Cerebellar nuclear complex (tissue), 1 donor: ENCODE measurements at places on chromosomes 6 and 20.

DNA sequence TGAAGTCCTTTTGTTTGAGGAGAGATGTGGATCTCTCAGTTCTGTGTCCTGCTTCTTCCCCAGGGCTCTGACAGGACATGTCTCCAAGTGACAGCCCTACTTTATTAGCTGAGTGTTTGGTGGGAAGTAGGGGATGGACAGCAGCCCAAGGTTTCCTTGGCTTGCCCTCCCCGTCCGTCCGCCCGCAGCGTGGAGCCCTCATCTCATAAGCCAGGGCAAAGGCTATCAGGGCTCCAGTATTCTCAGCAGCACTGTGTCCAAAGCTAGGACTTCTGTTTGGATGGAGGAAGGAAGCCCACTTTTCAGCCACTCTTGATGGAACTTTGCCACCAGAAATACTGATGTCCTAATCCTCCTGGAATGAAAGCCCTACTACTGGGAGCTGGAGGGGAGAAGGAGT lies 13.6 kb downstream of the CDC5L start:
- DNase-seq: no peak

GRCh38 chr6:28907394-28907793 lies 16.4 kb downstream of the TRIM27 start:
- no peak for DNase-seq

GRCh38 chr20:10288954-10289646 lies 70.5 kb downstream of the SNAP25 start:
- no peak for DNase-seq

DNA sequence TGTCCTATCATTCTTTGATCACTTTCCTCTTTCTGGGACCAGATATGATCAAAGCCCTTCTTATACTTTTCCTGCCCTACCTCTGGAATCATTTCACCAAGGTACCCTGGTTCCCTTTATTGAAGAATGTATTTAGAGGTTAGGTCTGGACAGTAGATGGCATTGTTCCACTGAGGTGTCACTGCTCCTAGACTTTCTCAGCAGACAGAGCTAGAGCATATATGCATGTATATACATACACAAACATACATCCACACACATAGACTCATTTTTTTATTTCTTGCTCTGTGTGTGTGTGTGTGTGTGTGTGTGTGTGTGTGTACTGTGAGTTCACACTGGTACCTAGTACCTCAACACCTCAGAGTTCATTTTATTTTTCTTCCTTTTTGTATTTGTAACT lies 40.9 kb downstream of the PTPRA start:
- DNase-seq: no peak

DNA sequence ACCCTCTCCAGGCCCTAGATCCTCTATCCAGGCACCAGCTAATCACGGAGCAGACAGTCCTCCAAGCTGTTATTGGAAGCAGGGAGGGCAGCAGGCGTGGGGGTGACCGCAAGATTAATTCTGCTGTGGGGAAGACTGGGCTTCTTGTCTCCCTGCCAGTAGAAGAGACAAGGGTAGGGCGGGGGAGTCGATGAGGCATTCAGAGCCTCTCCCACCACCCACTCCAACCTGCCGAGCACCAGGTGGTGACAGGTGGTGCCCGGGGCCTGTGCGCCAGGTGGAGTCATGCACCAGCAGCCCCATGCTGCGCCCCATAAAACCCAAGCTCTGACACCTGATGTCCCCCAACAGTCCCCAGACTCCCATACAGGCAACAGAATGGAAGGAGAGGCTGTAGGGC lies 89.6 kb downstream of the CDH22 start:
- DNase-seq: no peak

GRCh38 chr6:169639653-169640278 lies 62.1 kb downstream of the WDR27 start:
- no peak for DNase-seq

- DNase-seq: no peak
These were observed 162.4 kb upstream of the KCNG1 start for GRCh38 chr20:51185277-51185676.

DNA sequence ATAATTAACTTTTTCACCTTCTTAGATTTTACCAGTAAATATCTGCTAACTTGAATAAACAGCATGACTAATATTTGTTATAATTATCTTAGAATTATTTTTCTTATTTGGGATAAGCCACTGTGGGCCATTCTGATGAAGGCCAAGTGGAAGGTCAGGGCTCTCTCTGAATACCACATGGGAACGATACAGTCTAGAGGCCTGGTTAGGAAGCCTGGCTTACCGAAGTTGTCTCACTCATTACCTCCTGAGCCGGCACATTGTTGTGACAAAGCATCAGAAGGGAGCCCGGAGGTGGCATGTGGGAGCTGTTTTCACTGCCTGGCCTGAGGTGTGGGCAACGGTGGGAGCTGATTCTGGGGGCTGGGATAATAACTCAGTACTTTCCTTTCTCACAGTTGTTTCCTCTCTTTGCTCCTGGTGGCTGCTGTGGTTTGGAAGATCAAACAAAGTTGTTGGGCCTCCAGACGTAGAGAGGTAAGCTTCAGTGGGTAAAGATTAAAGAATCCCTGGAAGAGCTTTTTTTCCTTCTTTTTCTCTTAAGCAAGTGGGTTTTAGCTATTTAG lies 29.2 kb downstream of the GFRA4 start:
- no peak for DNase-seq

GRCh38 chr6:151493804-151494234 lies at the start of gene CCDC170:
CCDC170 (plus strand) TSS chr6:151494017; CDS start chr6:151494129, 112 bp downstream.
- no peak for DNase-seq
